Jurkat, Clone E6-1 (cell line): ENCODE measurements at places on chromosomes 5 and 9.

- no peak for DNase-seq
Observed at GRCh38 chr9:83792746-83793145, 24.8 kb downstream of the GKAP1 start.

DNA sequence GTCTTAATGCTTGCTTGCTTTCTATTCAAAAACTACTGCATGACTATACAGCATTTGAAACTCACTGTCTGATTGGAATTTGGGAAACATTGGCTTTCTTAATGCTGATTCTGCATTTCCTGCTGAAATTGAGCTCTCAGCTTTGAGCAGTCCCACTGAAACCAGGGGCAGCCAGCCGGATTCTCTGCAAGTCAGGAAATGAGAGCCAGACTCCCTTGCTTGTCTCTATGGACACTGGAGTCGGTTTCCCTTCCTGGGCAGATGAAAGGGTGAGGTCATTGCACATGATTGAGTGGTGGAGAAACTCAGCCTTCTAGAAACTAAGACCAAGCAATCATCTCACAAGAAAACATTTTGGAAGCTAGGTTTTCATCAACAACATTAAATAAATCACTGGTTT, 119.7 kb upstream of the SPATA31C2 start:
- no peak for DNase-seq

GRCh38 chr9:90423661-90424193, 218.9 kb downstream of the DIRAS2 start:
- DNase-seq = no peak

DNA sequence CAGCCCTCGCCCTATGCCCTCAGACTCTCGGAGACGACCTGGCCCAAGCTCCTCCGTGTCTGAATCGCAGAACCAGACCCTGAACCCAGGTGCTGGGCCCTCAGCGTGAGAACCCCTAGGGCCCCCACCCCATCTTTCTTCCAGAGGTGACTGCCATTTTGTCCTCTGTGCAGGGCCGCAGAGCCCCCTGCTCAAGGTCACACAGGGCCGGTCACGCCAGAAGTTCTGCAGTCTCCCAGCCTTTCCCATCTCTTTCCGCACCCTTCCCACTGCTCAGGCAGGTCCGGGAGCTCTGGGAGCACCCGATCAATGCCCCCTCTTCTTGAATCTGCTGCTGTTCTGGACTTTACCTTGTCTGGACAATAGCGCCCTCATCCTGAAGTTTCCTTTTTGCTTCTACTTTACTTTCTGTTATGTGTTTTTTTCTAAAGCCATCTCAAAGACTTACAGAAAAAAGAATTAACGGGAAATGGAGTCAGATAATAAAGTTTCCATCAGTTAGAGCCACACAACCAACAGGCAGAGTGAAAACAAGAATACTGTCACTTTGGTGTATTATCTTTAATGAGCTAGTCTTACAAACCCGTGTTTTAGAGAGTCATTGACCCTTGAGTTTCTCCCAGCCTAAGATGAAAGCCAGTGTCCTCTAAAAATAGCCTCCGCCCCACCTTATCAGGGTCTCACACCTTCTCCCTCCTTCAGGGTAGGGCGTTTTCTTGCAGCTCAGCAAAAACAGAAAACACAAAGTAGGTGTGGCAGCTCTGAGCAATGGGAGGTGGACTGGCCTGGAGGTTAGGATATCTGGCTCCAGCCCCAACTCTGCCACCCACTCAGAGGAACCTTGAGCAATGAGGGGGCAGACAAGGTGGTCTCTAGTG, 1.8 kb downstream of the TMOD1 start:
- DNase-seq = no peak

DNA sequence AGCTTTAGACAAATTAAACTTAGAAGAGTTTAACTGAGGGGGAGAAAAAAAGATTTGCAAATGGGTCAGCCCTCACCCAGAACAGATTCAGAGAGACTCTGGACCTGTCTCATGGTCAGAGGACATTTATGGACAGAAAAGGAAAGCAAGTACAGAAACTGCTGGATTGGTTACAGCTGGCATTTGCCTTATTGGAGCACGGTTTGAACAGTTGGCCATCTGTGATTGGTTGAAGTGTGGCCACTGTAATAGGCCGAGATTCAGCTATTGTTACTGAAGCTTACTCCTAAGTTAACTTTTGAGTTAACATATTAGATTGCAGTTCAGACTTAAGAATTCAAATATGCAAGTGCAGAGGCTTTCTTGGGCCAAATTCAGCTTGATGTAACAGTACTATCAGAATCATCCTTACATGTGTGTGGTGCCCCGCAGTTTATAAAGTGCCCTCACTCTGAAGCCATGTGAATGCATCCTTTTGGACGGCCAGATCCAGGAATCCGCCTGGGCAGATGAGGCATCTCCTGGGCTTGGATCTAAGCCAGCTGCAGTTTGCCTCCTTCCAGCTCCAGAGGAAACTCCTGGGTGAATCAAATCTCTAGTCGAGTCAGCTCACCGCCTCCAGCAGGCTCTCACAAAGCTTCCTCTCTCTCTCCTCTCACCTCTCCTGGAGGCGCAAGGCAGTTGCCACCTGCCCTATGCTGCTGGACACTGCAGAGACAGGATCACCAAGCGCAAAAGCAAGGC, 165.2 kb downstream of the ADAMTS12 start:
- DNase-seq = no peak

GRCh38 chr9:35311891-35312639, 150.3 kb downstream of the UNC13B start:
- DNase-seq = no peak

GRCh38 chr5:169772688-169773087, 135.6 kb downstream of the DOCK2 start:
- DNase-seq = no peak

DNA sequence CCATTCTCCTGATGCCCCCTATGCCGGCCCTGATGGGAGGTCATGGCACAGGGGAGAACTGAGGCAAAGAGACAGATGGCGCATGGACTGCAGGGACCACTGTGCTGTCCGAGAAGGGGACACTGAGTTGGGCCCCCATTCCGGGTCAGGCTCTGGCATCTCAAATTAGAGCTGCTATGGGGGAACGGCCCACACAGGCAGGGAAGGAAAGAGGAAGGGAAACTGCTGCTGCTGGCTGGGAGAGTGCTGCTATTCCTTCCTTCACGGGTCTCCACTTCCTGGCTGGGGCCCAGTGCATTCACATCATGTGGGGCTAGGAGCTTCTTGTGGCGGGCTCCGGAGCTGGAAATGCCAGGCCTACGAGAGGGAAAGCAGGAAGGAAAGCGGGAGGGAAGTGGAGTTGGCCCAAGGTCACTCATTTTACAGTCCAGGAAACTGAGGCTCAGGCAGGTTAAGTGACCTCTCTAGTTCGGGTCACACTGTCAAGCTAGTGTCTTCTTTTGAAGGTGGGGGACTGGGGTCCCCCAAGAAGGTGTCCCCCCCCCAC, 1.3 kb upstream of the CARD19 start:
- DNase-seq = no peak

- no peak for DNase-seq
Observed at GRCh38 chr5:80147119-80147815, 108.6 kb downstream of the SERINC5 start.
